Chondrocyte (in vitro differentiated cells): ENCODE measurements at places on chromosomes 13 and 19.

GRCh38 chr13:75443356-75443958, 38.5 kb downstream of the TBC1D4 start:
- DNase-seq, result no peak

GRCh38 chr13:35599384-35599783, 122.9 kb upstream of the MAB21L1 start:
- no peak for DNase-seq

GRCh38 chr19:28793391-28794168, 419.4 kb downstream of the UQCRFS1 start:
- DNase-seq, result no peak

- no peak for DNase-seq
These were observed 285.9 kb downstream of the ITGBL1 start for GRCh38 chr13:101738336-101738735.

DNA sequence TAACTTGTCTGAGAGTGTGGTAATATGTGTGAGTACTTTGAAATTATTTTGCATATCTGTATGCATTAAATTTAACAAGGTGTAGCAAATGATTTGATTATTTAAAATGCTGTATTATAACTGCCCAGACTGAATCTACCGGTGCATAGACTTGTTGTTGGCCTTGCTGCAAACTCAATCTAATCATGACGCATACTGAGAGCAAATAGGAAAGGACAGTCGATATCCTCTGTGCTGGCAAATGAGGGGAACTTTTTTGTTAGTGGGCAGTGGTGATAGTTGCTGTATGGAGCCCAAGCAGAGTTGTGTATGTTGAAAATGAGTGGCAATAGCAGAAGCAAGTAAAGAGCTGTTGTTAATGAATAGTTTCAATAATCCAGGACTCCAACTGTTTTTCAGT, 127.4 kb downstream of the LMO7 start:
- DNase-seq, result no peak

DNA sequence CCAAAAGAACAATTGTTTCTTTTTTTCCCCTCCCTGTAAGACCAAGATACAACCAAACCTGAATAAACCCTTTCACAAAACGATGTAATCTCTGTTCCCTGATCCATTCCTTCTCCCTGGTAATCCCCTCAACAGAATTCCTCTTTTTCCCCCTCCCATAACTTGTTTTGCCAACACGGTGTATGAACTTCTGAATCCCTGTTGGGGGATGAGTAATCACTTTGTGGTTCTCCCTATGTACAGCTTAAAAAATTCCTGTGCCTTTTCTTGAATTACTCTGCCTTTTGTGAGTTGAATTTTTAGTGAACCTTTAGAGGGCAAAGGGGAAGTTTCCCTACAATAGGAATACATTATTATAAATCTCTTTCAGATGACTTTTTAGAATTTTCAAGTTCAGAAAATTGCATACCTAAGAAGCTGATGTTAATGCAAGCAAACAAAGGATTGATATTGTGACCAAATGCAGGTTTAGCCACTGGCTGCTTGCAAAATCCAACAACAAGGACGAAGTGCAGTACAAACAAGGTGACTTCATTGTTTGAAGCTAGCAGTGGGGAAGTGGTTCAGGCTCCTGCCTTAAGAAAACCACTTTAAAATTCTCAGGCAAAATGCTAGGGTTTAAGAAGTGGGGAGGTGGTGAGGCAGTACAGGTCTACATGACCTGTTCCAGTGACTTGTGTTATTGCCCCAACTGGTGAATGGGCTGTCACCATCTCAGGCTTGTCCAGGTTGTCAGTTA, 15.0 kb upstream of the EPSTI1 start:
- DNase-seq, result no peak

- no peak for DNase-seq
These were observed 262.7 kb upstream of the SLC10A2 start for GRCh38 chr13:103328899-103329298.

DNA sequence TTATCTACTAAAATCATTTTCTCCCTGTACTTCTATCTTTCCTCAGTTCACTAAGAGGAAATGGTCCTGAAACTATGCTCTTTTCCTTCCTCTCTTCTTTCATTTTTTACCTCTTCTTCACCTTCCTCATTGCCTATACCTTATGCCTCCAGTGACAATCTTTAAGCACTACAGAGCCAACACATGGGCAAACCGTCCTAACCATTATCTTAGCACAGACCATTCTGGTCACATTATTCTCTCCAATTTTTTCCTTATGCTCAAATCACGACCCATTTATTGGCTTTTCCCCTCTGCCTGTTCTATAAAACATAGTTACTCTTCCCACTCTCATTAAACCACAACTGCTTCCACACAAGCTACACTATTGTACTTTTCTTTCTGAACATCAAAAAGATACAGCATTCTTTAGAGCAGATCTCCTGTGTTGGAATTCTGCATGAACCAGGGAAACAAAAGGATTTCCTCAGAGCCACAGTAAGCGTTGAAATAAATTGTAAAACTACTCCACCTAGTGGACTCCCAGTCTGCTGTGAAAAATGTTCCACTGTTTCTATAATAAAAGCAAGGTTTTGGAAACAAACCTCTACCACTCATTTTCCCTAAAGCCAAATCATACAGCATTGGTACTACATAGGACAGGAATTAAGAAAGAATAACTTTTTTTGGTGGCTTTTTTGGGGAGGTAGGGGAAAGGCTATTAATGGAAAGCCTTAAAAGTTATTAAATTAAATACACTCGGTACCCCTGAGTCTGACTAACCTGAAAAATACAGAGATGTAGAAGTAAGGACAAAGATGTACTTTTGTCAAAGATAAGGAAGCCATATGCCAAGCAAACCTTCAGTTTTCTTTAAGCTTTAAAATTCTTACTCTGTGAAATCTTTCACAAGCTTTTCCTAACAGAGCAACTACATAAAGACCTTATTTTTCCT, 19.5 kb downstream of the NUFIP1 start:
- DNase-seq, result no peak

GRCh38 chr19:39001041-39001440, 25.5 kb upstream of the FBXO17 start:
- DNase-seq, result no peak

DNA sequence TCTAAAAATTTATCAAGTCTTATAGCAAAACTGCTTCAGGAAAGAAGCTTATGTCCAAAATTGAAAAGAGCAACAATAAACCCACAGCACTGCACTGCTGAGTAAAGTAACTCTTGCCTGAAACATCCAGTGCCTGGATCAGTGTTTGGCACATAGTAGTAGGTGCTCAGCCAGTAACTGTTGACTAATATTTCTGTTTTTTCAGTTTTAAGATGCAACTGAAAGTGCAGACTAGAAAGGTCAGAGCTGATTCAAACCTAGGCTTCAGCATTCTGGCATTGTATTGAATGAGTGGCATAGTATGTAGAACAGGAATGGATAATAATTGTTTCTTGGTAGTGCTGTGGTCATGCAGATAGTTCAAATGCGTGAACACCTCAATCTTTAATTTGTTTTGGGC, 67.6 kb downstream of the UBL3 start:
- no peak for DNase-seq
